ENCODE measurements at places on chromosomes 13 and 19.

DNA sequence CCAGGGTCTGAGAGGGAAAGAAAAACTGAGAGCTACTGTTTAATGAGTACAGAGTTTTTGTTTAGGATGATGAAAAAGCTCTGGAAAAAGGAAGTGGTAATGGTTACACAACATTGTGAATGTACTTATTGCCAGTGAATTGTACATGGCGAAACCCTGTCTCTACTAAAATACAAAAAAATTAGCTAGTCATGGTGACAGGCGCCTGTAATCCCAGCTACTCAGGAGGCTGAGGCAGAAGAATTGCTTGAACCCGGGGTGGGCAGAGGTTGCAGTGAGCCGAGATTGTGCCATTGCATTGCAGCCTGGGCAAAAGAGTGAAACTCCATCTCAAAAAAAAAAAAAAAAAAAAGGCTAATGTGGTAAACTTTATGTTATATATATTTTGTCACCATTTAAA lies 96.3 kb downstream of the VWA8 start:
- no peak for DNase-seq

GRCh38 chr13:51663973-51664957 lies 80.0 kb downstream of the WDFY2 start:
- DNase-seq = no peak

GRCh38 chr19:31119951-31120690 lies 229.1 kb downstream of the TSHZ3 start:
- no peak for DNase-seq

- DNase-seq = no peak
Measured at GRCh38 chr13:29859971-29860370, 9.6 kb upstream of the UBL3 start.

GRCh38 chr13:42970824-42971690 lies 21.0 kb downstream of the EPSTI1 start:
- DNase-seq = peak; percentile 67

DNA sequence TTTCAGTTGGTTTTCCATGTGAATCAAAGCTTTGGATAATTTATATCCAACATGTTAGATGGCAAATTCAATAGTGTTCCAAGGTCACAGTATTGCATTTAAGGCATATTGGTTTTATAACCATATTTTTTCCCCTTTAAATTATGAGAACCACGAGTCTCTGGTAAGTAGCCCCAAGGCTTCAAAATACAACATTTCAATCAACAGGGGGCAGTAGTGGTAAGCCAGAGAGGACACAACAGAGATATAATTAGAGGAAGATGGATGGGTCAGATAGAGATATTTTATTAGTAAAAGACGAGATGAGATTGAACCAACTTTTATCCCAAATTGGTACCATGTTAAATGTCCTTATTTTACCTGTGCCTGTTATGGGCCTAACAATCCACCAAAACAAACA lies 53.1 kb downstream of the KL start:
- no peak for DNase-seq

DNA sequence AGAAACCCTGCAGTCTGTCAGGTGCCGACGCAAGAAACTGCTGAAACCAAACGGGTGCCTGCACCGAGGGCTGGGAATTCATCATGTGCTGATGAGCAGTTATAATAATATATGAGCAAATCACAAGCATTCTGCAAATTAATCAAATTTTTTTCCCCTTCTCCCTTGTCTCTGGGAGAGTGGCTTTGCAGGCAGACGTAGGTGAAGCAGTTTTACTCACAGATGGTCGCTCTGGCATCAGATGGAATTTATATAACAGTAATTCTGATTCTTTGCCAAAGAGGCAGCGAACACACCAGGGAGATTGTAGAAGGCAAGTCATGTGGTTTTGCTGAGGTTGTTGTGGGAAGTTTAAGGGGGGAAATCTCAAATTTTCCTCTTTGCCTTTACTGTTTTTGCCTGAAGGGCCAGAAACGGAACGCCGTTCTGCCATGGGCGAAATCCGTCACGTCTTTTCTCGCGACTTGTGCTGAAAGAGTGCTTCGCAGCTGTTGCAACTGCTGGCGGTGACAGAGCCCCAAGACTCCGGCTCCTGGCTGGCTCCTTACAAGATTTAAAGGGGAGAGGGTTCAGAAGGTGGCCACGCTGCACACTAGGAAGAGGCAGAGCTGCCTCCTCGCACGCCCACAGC lies 320.1 kb downstream of the ZNF536 start:
- DNase-seq = no peak

- DNase-seq = no peak
Measured at GRCh38 chr13:33466262-33466661, 180.7 kb upstream of the STARD13 start.

DNA sequence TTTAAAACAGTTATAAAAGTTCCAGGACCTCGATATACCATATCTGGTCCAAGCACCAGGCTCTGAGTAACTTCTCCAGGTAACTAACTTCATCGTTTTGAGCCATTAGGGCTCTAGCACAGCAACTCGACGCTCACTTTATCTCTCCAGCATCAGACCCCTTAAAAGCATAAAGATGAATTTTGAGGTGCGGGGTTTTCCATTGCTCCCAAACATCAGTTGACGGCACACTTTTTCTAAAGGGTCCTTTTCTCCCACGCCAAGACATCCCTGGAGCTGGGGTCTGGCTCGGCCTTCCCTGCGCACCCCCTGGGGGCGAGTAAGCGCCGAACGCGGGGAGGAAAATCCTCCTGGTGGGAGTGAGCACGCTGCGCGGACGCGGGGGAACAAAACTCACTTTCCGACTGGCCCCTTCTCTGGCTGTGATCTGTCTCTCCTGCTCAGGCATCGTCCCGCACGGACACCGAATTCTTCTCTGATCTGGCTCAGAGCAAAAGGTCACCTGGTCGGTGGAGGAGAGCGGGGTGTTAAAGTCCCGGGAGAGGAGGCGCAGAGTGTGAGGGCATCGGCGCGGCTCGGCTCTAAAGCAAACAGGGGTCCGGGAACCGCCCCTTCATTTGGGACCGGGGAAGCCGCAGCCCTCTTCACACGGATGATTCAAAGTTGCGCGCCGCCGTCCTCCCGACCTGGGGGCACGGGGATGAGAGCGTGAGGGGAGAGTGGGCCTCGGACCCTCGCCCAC lies at the start of gene ATP7B:
Gene ATP7B (minus strand): TSS at position 561 of the 742 bp plus-strand sequence. CDS start 113 bp downstream, at position 448.
- DNase-seq = peak; percentile 73

Measured in islet precursor cell (in vitro differentiated cells).